ENCODE measurements at places on chromosomes 4 and X.

DNA sequence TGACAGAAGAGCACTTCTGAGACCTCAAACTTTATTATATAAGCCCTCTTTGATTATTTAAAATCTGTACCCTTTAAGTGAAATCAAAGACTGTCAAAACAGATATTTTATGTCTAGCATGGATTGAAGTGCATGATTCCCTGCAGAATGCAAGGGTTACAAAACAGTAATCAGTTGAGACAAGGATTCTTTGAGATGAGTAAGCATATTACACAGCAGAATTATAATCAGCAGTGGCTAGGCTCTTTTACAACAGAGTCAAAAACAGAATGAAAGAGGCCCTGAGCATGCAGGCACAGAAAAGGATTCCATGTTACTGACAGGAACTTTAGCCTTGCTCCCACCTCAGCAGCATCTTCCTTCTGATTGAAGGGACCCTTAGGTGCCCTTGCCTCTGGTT is 487.9 kb upstream of the GALNT7 start:
- H3K4me1 ChIP-seq: no peaks in the 10 kb centered on the region
- H3K27ac ChIP-seq: no peak overlapping the region
- no peaks in the 10 kb centered on the region for H3K27me3 ChIP-seq
- no peak for DNase-seq
- H3K36me3 ChIP-seq: no peaks in the 10 kb centered on the region

GRCh38 chrX:136029766-136030165 is 44.5 kb downstream of the SLC9A6 start:
- no peaks in the 10 kb centered on the region for H3K36me3 ChIP-seq
- H3K27me3 ChIP-seq: no peaks in the 10 kb centered on the region
- H3K27ac ChIP-seq: peak overlapping the region; percentile 90
- H3K4me3 ChIP-seq: peak overlapping the region; percentile 45
- DNase-seq: no peak

- H3K27ac ChIP-seq: no peak overlapping the region
- DNase-seq: no peak
- H3K27me3 ChIP-seq: no peaks in the 10 kb centered on the region
- H3K4me3 ChIP-seq: no peak overlapping the region
- H3K4me1 ChIP-seq: no peaks in the 10 kb centered on the region
Observed at GRCh38 chrX:107619885-107620322, 8.4 kb upstream of the PRPS1 start.

GRCh38 chrX:17081511-17081910 is 135.1 kb downstream of the REPS2 start:
- no peak overlapping the region for H3K4me3 ChIP-seq
- no peaks in the 10 kb centered on the region for H3K36me3 ChIP-seq
- H3K4me1 ChIP-seq: peaks cover 33% of the 10 kb centered on the region
- peak overlapping the region; percentile 41 for H3K27ac ChIP-seq

DNA sequence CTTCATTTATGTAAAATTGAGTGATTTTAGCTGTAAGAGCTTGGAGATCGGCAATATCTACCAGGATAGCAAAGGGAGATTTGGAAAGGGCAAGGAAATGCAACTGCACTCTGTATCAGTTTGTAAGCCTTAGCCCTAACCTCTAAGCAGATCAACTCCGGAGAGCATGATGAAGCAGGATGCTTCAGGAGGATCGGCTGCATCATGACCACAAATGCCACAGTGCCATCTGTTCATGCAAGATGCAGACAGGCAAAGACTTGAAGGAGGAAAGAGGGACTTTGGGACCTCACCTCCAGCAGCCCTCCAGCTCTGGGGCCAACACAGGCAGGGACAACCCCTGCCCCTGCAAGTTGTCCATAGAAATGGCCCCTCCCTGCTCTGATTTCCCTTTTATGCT is 377.6 kb upstream of the GATB start:
- no peak overlapping the region for H3K4me3 ChIP-seq
- no peaks in the 10 kb centered on the region for H3K36me3 ChIP-seq
- no peaks in the 10 kb centered on the region for H3K27me3 ChIP-seq
- no peaks in the 10 kb centered on the region for H3K4me1 ChIP-seq

DNA sequence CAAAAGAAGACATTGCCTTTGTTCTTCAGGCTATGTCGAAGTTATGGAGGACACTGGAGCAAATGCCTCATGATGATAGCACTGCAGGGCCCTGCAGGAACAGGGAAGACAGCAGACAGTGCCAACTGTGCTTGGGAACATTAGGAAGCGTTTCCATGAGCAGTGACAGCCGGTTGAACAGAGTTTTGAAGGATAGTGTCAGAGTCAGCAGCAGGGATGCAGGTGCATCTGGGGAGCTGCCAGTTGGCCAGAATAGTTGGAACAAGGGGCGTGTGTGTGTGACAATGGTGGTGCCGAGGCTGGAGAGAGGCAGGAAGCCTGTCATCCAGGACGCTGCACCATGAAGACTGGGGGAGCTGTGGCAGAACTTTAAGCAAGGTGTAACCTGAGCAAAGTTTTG is 88.6 kb downstream of the SHROOM3 start:
- H3K36me3 ChIP-seq: no peaks in the 10 kb centered on the region
- H3K4me1 ChIP-seq: peaks cover 14% of the 10 kb centered on the region
- DNase-seq: no peak

DNA sequence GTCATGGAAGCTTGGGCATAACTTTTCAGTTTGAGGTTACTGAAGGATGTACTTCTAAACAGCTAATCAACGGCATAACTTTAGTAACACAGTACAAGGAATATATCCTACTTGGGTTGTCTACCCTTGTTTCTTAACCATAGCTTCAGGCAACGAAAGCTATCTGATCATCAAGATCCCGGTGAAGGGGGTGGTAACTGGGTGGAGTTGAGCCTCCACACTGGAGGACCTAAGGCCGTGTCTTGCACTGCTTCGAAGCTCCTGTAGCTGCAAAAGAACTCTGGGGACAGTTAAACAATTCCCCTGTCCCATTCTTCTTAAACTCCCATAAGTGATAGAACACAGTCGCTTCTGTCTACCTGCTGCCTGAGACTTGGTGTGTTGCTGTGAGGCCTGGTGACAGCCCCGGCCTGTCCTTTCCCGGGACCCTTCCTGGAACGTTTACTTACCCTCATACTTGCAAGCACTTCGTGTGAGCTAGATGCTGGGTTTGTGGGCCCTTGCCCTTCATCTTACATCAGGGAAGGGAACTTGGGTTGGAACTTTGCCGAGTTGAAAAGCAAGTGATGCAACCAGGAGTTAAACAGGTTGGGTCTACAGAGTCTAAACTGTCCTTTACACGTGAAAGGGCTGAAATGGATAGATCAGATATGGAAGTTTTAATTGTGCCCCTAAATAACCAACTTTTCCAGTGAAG is 5.8 kb upstream of the WDR1 start:
- H3K4me1 ChIP-seq: peaks cover 5% of the 10 kb centered on the region
- H3K27me3 ChIP-seq: no peaks in the 10 kb centered on the region
- H3K4me3 ChIP-seq: no peak overlapping the region
- DNase-seq: no peak
- no peak overlapping the region for H3K27ac ChIP-seq
- no peaks in the 10 kb centered on the region for H3K36me3 ChIP-seq

- no peak overlapping the region for H3K4me3 ChIP-seq
- H3K27ac ChIP-seq: no peak overlapping the region
- H3K27me3 ChIP-seq: no peaks in the 10 kb centered on the region
- peaks cover 32% of the 10 kb centered on the region for H3K36me3 ChIP-seq
- DNase-seq: no peak
Observed at GRCh38 chrX:153955228-153955732, 10.8 kb upstream of the RENBP start.

DNA sequence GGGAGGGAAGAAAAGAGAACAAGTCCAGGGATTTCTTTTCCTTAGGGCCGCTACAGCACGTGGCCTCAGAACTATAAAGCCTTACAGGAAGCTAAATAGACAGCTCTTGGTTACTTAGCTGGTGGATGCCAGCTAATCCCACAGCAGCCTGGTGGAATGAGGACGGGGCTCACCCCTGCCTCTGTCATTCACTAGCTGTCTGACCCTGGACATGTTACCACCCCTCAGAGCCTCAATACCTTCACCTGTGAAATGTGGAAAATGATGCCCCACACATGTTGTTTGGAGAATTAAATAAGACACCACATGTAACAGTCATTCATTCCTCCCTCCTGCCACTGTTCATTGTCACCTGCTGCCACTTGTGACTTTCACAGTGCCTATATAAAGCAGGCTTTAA is 15.7 kb downstream of the CCKAR start:
- H3K36me3 ChIP-seq: no peaks in the 10 kb centered on the region
- no peaks in the 10 kb centered on the region for H3K27me3 ChIP-seq
- no peak overlapping the region for H3K4me3 ChIP-seq
- H3K27ac ChIP-seq: no peak overlapping the region

- H3K36me3 ChIP-seq: no peaks in the 10 kb centered on the region
- H3K4me3 ChIP-seq: no peak overlapping the region
- H3K27ac ChIP-seq: no peak overlapping the region
- H3K27me3 ChIP-seq: no peaks in the 10 kb centered on the region
- H3K4me1 ChIP-seq: no peaks in the 10 kb centered on the region
- DNase-seq: no peak
Observed at GRCh38 chr4:2427383-2428334, 8.9 kb downstream of the CFAP99 start.

DNA sequence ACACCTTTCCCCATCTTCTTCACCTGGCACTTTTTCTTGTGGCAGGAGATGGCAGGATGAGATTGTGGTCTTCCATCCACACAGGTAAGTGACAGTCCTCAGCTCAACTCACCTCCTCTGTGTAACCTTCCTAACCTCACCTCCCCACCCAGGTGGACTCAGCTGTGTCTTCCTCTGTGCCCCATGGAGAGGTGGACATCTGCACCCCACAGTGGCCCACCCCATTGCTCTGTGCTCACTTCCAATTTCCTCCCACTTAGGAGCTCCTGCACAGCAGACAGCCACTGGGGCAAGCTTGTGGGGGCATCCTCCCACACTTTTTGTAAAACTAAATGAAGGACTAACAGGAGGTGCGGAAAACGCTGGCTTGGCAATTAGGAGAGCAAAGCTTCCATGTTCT is 61.6 kb downstream of the MSX1 start:
- H3K4me1 ChIP-seq: no peaks in the 10 kb centered on the region
- no peaks in the 10 kb centered on the region for H3K27me3 ChIP-seq
- H3K27ac ChIP-seq: no peak overlapping the region
- H3K36me3 ChIP-seq: no peaks in the 10 kb centered on the region
- H3K4me3 ChIP-seq: no peak overlapping the region

All from thoracic aorta (tissue), 2 donors.